Activated CD8-positive, alpha-beta T cell treated with anti-CD3 and anti-CD28 coated beads, Interleukin-2, amount 10 ng/mL, durations not matched to agents 7 days and 5 days (primary cell): ENCODE measurements at places on chromosomes 5 and 9. TPM values are rescaled to one million over a fixed set of nuclear protein-coding genes. Genes with fewer than 3 reads are reported as not detected.

GRCh38 chr9:76135902-76136301, 245.4 kb downstream of the PCSK5 start:
- DNase-seq, result no peak
- H3K36me3 ChIP-seq, result no peaks in the 10 kb centered on the region
- no peak overlapping the region for H3K4me3 ChIP-seq
- H3K27me3 ChIP-seq, result no peaks in the 10 kb centered on the region

- peaks cover 56% of the 10 kb centered on the region for H3K4me1 ChIP-seq
- H3K36me3 ChIP-seq, result peaks cover 54% of the 10 kb centered on the region
- H3K27me3 ChIP-seq, result no peaks in the 10 kb centered on the region
Measured at GRCh38 chr5:62317810-62318209, 11.8 kb downstream of the KIF2A start.

DNA sequence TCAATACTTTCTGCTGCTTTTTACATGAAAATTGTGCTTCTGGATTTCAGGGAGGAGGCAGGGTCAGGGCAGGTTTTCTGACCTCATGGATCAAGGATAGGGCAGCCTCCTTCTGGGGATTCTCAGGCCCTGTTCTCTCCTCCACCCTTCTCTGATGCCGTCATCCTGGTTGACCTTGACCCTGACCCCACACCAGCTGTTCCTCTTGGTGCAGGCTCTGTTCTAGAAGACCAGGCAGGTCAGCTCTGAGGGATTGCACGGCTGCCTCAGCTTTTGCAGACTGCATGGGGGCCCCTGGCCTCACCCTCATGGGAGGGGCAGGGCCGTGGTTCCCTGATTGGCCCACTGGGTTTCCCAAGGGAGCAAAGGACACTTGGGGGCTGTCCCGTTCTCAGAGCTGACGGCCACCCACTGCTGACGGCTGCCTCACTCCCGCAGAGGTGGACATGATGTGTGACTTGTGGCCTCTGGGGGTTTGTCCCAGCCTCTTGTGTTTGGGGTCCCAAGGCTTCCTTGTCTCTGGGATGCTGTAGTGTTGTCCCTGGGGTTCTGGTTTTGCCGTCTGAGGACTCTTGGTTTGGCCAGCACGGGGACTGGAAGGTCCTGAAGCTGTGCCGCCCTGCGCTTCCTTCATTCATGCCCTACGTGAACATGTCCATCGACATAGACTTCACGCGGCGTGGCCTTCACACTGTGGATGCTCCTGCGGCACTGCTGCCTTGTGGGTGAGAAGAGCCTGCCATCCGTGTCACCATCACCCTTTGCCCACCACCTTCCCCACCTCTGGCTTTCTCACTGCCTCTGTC, 34.5 kb downstream of the CEP72 start:
- DNase-seq, result no peak
- H3K27me3 ChIP-seq, result no peaks in the 10 kb centered on the region
- peaks cover 3% of the 10 kb centered on the region for H3K4me1 ChIP-seq
- no peak overlapping the region for H3K4me3 ChIP-seq
- H3K36me3 ChIP-seq, result peaks cover 22% of the 10 kb centered on the region
- H3K27ac ChIP-seq, result no peak overlapping the region

DNA sequence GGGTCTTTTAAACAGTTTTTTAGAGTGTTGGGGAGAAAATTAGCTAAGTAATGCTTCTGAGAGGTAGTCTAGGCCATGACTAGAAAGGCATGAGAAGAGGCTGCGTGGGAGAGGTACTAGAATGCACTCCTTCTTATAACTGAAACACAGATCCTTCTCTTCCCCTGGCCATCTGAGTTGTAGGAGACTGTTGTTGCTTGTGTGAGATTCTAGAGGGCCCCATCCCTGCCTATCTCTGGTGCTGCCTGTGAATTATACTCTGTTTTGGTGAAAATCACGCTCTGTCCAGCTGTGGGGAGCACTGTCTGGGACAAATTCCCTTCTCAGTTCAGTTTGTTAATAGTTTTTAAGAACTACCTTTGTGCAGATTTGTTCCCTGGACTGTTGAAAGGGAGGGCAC, 37.5 kb downstream of the MAP1B start:
- H3K27ac ChIP-seq, result no peak overlapping the region
- no peaks in the 10 kb centered on the region for H3K36me3 ChIP-seq
- no peak for DNase-seq
- no peaks in the 10 kb centered on the region for H3K4me1 ChIP-seq
- peaks cover 49% of the 10 kb centered on the region for H3K27me3 ChIP-seq

- peak overlapping the region; percentile 98 for H3K27ac ChIP-seq
- H3K36me3 ChIP-seq, result peaks cover 49% of the 10 kb centered on the region
- peaks cover 43% of the 10 kb centered on the region for H3K4me1 ChIP-seq
- no peak for DNase-seq
- H3K4me3 ChIP-seq, result peak overlapping the region; percentile 97
Measured at GRCh38 chr9:19380826-19381075, 715 bp upstream of the RPS6 start.

DNA sequence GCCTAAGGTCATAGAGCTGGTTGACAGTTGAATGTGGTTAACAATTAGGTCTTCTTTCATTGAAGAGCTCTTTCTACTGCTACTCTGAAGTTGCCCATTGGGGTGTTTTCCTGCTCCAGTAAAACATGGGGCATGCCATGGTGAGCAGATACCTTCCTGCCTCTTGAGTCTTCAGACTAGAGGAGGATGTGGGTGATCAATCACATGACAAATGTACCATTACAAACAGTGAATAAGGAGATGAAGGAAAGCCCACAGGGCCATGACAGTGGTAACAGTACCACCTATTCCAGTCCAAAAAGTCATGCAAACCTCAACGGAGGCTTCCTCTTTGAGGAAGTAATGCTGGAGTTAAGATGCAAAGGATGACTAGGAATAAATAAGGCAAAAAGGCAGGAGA, 73.5 kb downstream of the CYFIP2 start:
- H3K27ac ChIP-seq, result peak overlapping the region; percentile 63
- no peak for DNase-seq
- no peak overlapping the region for H3K4me3 ChIP-seq
- peaks cover 78% of the 10 kb centered on the region for H3K36me3 ChIP-seq
- H3K4me1 ChIP-seq, result peaks cover 5% of the 10 kb centered on the region

GRCh38 chr9:14207352-14207995, 106.5 kb downstream of the NFIB start:
- no peak overlapping the region for H3K27ac ChIP-seq
- no peaks in the 10 kb centered on the region for H3K27me3 ChIP-seq
- no peaks in the 10 kb centered on the region for H3K4me1 ChIP-seq
- DNase-seq, result no peak
- H3K4me3 ChIP-seq, result no peak overlapping the region

SPATA31D4 gene
- not detected for total RNA-seq

PCDHGB4 gene
- total RNA-seq, result not detected

SLC9A3 gene
- total RNA-seq, result 1.9 TPM

IGFBPL1 gene
- not detected for total RNA-seq
